Stimulated activated CD8-positive, alpha-beta memory T cell treated with anti-CD3 and anti-CD28 coated beads, Interleukin-7, amount 100 ng/mL, for 4 hours (primary cell): ENCODE measurements at places on chromosomes 4 and X.

DNA sequence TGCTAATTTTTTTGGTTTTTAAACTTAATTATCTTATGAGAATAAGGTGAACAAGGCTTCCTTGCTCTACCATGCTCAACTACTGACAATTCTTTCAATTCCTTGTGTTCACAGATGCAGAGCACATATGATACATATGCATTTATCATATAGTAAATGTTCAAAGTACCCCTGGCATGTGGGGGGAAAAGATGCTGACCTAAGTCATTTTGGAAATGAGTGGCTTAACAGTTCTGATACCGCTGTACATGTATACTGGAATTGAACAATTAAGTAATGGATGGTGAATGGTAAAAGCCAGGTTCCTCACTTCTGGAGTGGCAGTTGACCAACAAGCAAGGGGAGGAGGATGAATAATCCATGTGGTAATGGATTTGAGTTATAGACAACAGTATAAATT lies 149.6 kb downstream of the NAF1 start:
- DNase-seq, result no peak

DNA sequence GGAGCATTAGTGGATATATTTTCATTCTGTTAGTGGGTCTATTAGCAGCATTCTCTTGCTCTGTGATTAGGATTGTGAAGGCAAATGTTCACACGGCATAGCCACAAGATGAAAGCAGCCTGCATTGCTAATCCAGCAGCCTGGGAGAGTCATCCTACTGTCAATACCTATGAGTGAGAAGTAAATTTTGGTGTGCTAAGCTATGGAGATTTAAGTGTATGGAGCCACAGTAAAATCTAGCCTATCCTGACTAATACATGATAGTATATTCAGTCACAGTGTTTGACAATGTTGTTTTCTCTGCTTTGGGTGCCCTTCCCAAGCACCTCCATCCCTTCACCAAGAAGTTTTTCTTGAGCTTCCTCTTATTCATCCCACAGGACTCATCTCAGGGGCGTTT lies 47.2 kb upstream of the TMPRSS11F start:
- DNase-seq, result no peak

DNA sequence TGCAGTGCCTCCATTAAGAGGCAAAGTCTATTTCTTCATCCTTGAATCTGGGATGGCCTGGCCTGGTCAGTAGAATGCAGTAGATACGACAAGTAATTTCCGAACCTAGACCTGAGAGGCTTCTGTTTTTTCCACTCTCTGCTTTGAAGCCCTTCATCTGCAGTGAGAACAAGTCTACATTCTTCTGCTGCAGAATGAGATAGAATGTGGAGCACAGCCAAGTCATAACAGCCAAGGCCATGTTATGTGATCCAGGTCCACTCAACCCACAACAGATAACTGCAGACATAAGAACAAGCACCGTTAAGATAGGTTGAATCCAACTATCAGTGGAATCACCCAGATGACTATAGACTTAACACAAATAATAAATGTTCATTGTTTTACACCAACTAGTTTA lies 1297.7 kb downstream of the C4orf33 start:
- no peak for DNase-seq

DNA sequence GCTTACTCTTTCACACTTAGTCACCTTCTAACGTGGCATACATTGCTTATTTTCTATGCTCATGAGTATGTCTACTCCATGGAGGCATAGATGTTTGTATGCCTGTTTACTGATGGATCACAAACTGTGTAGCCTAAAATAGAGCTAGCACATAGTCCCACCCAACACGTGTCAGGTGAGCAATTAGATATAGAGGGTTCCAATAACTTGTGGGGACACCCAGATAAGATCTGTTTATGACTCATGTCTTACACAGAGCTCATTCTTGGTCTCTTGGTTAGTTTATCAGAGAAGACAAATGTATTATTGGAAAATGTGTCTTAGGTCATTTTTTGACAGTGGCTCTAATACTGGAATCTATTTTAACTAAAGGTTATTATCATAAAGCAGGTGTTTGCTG lies 6.8 kb downstream of the ZFP42 start:
- no peak for DNase-seq

DNA sequence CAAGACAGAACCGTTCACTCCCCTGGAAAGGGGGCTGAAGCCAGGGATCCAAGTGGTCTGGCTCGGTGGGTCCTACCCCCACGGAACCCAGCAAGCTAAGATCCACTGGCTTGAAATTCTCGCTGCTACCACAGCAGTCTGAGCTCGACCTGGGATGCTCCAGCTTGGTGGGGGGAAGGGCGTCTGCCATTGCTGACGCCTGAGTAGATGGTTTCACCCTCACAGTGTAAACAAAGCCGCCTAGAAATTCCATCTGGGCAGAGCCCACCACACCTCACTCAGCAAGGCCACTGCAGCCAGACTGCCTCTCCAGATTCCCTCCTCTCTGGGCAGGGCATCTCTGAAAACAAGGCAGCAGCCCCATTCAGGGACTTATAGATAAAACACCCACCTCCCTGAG lies 13.4 kb upstream of the PBDC1 start:
- DNase-seq, result no peak

GRCh38 chr4:38563707-38564495 lies 100.1 kb upstream of the KLF3 start:
- DNase-seq, result no peak

GRCh38 chr4:75477201-75477600 lies 37.0 kb downstream of the RCHY1 start:
- DNase-seq, result no peak

DNA sequence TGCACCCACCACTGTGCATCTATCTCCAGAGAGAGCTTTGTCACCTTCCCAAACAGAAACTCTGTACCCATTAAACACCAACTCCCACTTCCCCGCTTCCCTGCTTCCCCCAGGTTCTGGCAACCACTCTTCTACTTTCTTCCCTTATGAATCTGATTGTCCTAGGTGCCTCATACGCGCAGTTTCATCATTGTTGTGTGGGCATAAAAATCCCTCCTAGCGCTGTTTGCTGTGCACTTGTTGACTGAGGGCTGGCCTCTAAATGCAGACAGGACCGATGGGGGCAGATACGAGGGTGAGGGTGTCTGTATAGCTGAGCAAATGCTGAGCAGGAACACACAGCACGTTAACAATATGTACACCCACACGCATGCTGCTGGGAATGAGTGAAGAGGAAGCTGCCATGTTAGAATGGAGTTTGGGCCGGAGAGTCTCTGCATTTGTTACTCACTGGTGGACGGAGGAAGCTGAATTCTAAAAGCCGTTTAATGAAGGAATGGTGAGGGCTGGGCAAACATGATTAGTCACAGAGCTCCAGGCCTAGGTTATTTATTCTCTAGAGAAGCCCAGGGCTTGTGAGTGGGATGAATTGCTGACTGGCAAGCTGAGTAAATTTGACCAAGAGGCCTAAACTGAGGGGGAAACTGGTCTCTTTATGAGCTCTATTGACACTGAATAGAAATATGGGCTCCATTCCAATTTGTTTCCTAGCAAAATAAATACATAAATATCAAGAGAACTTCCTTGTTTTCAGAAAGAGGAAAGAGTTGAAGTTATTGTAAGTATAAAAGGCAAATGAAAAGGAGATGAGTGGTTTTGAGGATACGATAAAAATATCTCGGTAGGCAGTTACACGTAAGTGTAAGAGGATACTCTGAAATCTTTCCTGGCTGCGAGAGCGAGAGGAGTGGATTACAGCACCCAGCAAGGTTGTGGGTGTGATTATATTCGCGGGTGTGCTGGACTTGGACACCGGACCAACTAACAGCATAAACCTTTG lies 95.9 kb upstream of the RPS6KA3 start:
- no peak for DNase-seq

DNA sequence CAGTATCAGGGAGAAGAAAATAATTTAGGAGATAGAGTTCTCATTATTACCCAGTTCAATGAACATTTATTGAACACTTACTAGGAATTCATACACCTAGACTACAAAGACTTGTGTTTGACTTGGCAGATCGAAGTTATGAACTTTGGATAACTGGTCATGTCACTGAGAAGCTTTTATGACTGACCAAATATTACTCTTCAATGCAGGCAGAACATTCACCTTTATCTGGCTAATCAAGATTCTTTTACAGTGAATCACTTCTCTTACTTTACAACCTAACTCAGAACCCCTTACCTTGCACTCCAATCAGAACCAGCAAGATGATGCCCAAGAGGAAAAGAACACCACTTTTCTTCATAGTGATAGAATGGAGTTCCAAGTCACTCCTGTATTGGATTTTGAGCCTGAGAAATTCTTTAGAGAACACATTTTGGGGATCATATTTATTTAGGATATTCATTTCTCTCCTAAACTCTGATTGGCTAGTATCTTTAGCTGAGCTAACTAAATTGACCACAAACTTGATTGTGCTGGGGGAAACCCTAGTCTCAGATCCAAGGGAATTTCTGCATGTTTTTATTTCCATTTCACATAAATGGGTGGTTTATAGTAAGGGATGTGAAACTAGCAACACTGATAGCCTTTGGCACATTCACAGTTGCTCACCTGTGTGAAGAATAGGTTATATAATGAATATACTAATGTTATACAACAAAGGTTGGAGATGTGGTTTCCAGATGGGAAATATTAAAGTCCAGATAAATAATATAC lies at the start of gene CXCL9:
Gene CXCL9, minus strand, starts transcription at position 421 of the 774 bp plus-strand sequence. Its CDS starts 60 bp downstream, at position 361.
- no peak for DNase-seq

GRCh38 chrX:134622813-134623185 lies 35.5 kb downstream of the PLAC1 start:
- no peak for DNase-seq

DNA sequence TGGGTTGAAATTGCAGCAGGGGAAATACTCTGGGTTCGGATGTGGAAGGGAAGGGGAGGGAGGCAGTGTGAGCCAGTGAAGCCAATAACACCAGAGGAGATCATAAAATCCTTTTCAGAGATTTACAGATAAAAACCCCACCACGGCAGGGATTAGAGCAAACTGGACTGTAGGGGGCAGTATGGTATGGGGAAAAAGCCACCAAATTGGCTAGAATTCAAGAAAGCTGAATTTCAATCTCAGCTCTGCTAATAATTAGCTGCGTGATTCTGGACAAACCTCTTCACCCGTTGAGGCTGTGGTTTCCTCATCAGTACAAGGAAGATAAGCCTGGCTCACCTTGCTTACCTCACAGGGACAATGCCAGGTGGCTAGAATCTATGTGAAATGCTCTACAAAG lies 108.1 kb downstream of the ATG4A start:
- DNase-seq, result no peak

GRCh38 chr4:158912806-158913205 lies 144.0 kb downstream of the FNIP2 start:
- DNase-seq, result no peak

DNA sequence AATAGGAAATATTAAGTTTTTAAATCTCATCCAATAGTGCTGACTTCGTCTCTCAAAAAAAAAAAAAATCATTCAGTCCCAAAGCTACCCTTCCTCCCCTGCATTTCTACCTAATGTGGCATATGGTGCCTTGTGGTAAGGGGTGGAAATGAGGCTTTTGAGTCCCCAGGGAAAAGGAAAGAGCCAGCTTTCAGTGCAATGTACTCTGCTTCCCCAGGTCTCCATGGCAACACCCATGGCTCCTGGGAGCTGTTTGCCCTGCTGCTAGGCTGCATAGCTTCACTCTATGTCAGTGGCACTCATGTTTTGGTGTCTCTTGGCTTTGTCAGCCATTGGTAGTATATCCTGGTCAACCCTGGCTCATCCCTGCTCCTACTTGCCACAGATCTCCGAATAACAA lies 175.9 kb downstream of the SLC39A8 start:
- no peak for DNase-seq

- DNase-seq, result no peak
Observed at GRCh38 chr4:181376058-181376457, 867.1 kb upstream of the TENM3 start.

DNA sequence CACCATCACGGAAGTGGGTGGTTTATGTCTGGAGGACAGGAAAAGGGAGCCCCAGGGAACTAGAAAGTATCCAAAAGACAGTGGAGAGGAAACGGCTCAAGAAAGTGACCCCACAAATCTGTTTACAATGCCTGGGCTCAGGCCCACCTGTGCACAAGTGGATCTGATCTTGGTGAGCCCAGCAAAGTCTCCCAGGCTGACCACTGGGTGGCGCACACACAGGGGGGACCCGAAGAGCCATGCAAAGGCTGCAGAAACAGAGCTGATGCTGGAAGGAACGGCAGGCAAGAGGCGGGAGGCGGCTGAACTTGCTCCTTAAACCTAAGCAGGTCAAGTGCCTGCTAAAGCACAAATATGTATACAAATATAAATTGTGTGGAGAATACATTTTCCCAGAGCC lies 9.6 kb downstream of the HAUS7 start:
- DNase-seq, result no peak

GRCh38 chr4:154422152-154422551 lies 69.4 kb downstream of the DCHS2 start:
- no peak for DNase-seq

DNA sequence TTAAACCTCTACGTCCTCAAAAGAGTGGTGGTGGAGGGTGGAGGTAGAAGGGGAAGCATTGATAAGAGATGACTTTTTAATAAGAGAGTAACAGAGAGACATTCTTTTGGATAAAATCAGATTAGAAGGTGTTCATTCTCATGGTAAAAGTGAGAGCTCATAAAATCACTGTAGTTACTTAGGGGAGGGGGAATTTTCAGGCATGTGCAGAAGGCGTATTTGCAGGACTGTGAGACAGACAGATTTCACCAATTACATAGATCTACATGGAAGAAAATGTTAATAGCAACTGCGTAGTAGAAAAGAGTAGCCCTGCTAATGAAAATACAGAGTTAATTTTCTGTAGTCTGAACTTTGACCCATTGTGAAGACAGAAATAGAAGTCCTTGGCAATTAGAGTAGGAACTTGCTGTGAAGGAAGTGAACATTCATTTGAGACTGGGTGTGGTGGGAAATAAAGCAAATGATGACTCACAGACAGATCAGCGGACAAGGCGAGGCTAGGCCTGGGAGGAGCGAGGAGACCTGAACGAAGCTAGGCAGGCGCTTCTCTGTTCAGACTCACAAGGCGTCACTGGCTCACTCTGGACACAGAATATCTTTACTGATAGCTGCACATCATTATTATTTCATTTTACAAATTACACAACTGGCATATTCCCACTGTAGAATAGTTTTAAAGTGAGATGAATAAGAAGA lies 57.2 kb upstream of the FAM9C start:
- no peak for DNase-seq

GRCh38 chrX:65407157-65407626 lies 127.4 kb downstream of the LAS1L start:
- no peak for DNase-seq

- no peak for DNase-seq
Observed at GRCh38 chrX:120474085-120474484, 5.0 kb upstream of the LAMP2 start.

DNA sequence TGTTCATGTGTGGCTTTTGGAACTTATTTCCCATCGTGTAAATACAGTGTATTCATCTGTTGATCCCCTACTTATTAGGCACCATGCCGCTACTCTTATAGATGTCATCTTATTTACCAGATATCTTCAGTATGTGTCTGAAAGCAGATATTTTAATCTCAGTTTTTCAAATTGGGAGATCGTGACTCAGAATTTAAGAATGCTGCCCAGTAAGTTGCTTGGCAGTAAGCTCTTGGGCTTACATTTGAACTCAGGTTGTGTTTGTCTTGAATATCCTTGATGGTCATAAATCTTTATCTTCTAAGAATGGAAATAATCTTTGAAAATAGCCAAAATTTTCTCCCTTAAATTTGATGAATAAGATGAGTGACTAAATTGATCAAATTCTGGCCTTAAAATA lies 45.9 kb upstream of the RPA4 start:
- no peak for DNase-seq
